Spleen (tissue), 13 donors: ENCODE measurements at places on chromosomes 12 and 14. TPM values are rescaled to one million over a fixed set of nuclear protein-coding genes. Genes with fewer than 3 reads are reported as not detected.

GRCh38 chr12:119826661-119827445 is 50.3 kb downstream of the CIT start:
- no peak for DNase-seq

DNA sequence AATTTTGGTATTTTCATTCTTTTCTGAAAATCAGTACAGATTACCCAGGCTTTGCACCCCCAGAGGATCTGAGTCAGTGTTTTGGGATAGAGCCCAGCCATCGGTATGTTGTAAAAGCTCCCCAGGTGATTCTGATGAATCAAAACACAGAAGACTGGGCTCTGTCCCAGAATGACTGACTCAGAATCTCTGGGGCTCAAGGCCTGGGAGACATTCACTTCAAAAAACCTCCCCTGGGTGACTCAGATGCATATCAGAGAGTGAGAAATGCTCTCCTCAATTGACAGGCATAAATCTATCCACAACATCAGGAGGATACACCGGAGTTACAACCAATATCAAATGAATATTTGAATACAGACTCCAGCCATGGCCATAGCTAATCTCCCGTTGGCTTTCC is 32.6 kb downstream of the SLC35F4 start:
- DNase-seq, result no peak

DNA sequence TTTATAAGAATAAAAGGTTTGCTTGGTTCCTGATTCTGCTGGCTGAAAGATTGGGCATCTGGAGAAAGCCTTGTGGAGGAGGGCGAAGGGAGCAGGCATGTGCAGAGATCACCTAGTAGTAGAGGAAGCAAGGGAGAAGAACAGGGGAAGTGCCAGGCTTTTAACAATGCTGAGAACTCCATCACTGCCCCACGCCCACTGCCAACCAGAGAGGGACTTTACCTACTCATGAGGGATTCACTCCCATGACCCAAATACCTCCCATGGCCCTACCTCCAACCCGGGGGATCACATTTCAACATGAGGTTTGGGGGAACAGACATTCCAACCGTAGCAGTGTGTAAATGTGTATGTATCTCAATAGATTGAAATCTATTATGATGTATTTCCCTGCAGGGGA is 360.3 kb downstream of the GLT1D1 start:
- DNase-seq, result no peak

- DNase-seq, result no peak
Observed at GRCh38 chr14:43900173-43900655, 606.9 kb downstream of the FSCB start.

DNA sequence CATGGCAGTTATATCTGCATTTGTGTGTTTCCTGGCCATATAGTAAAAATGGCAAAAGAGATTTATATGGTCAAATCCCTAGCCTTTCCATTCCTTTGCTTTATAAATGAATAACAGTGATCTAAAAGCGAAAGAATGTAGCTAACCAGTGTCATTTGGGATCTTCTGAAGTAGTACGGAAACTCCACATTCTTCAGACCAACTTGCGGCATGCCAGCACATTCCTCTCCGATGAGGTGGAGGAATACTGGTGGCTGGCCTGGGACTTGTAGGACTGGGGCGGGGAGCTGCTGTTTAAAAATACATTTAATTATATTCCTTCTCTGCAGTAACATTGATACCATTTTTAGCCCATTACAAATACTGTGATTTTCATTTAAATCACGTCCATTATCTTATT is 85.3 kb downstream of the SAMD4A start:
- DNase-seq, result no peak

DNA sequence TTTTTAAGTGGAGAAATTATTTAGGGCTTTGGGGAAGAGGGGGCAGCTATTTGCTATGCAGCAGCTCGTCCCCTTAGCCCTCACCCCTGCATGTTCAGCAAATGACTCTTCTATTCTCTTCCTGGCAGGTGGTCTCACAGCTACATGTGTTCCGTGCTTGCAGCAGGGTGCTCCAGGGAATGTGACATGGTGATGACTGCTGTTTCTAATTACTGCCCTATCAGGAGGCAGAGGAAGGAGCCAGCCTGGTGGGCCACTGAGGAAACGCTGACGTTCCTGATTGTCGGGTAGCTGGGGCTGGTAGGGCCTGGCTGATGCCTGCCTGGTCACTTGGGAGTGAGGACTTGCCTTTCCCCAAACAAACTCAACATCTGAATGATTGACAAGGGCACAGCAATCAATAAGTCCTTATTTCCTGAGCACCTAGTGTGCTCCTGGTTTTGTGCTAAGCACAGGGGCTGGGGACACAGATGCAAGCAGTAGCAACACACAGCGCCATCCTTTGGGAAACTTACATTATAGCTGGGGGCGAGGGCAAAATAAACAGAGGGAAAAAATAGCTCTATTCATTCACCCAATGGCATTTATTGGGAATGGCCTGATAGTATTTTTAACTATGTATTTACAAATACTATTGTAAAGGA is 377.8 kb downstream of the FUT8 start:
- DNase-seq, result no peak

DNA sequence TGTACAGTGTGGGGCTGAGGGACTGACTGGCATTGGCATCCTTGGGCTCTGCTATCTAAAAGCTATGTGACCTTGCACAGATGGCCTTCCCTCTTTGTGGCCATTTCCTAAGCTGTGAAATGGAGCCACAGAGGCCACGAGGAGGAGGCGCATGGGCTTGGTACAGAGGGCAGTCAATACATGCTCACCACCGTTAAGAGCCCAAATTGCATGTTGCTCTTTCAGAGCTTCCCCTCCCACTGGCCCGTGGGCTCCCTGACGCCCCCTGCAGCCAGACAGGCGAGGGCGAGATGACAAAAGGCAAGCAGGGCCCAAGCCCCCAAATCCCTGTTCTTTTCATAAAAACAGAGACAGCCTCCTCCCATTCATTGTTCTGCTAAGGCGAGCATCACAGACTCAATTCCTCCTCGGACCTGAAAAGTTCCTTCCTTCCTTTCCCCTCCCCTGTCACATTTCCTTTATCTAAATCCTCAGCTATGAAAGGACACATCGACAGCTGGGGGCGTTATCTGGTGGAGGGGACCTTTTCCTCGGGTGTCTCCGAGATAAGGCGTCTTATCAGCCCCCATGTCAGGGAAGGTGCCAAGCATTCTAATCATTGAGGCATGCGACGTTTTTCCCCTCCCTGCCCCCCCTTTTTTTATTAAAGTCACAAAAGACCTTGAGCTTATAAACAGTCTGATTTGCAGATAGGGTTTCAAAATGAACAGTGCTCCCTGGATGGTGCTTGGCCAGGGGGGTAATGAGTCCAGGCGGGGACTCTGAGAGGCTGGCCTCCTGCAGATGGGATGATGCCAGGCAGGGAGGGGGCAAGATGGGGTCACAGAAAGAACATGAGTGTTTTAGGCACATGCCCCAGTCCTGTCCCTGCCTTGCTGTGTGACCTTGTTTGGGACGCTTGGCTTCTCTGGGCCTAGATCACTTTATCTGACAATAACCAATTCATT is 26.4 kb downstream of the FAM222A start:
- DNase-seq, result peak; percentile 74

- DNase-seq, result no peak
Observed at GRCh38 chr12:22287776-22288621, 46.5 kb downstream of the ST8SIA1 start.

DNA sequence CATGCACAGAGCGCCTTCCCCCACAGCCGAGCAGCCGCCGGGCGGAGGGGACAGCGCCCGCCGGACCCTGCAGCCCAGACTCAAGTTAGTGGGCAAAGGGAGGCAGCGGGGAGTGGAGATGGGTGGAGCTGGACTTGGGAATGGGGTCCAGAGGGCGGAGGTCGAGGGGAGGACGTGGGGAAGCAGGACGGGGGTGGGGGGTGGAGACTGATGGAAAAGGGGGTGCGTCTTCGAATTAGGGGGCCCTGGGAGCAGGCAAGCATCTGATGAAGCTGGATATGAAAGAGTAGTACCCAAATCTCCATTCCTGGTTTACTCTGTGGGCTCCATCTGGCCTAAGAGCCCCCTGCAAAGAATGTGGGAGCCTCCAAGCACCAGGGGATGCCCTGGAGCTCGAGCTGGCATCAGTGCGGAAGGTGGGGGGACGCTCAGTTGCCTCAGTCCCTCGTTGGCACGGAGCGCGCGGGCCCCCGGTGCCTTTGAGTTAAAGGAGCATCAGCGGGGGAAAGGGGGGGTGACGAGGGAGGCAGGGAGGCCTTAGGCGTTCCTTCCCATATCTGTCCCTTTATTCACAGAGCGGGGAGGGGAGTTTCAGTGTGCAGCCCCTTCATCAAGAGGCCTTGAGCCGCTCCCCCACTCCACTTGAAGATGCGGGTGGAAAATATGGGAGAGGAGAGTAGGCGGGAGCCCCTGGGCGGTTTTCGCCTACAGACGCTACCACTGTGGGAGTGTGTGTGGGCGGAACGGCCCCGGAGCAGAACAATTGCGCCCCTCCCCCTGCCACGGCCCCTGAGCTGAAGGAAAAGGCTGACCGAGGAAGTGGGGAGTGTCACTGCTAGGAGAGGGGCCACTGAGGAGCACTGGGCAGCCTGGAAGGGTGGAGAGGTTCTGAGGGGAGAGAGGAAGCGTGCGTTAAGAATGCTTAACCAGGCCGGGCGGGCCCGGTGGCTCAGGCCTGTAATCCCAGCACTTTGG is 644 bp downstream of the NAB2 start:
- DNase-seq, result peak; percentile 89

GRCh38 chr12:70966046-70966445 is 45.5 kb upstream of the PTPRR start:
- DNase-seq, result no peak

- no peak for DNase-seq
Observed at GRCh38 chr12:131927110-131928079, 1.7 kb upstream of the PUS1 start.

- no peak for DNase-seq
Observed at GRCh38 chr14:64580467-64580866, 30.7 kb downstream of the PPP1R36 start.

DNA sequence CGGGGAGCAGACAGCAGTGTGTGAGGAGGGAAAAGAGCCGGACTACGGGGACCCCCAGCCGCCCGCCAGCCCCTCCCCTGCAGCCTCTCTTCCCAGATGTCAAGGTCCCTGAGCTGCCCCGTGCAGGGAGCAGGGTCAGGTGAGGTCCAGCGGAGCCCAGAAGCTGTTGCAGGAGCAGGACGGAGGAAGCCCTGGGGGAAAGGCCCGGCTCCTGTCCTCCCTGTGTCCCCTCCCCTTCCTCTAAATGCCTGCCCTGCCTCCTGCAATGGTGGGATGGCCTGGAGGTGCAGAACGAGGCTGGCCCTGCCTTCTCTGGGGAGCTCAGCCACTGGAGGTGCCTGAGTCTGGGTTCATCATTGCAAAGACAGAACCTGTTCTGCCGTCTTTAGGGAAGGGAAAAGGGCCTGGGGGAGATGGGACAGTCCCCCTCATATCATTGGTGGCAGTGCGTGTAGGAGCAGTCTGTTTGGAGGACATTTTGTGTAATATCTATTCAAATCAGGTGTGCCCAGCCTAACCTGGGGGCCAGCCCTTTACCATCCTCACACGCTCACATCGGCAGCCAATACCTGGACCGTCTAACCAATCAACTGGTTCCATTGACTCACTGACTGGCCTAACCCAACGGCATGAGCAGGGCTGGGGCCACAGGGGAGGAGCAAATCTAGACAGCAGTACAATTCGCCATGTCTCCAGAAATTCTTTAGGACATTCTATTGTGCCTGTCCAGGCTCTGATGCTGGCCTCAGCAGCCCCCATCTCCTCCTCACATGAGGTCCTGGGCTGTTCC is 364.1 kb upstream of the SFSWAP start:
- DNase-seq, result no peak

DNA sequence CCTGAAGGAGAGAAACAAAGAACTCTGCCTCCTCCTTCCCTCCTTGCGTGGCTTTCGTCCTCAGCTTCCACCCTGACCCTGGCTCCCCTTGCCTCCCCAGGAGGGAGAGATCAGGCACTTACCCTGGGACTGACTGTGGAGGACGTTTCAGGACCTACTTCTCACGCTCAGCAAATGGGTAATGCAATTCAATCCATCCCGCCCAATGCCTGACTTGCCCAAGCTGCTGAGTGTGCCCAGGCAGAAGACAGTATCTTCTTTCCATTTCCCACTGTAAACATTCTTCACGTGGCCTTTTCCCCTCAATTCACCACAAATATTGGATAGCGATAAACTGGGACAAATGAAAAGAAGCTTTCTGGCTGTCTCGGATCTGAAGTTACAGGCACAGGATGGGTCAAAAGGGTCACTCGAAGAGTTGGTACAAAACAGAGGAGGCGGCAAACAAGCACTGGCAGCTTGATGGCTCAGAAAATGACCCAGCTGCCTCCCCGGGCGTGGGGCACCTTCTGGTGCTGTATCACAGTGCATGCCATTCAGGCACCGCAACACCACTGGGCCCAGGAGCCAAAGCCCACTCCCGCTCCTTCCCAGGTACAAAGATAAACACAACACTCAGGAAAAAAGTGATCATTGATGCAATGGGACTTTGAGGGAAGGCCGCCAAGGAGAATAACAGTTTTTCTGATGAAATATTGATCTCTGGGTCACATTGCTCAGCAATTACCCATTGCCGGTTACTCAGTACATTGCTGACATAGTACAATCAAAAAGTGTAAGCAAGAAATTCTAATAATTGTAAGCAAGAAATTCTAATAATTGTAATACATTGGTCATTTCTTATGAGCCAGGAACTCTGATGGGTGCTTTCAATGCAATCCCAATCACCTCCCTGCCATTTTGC is 65.8 kb downstream of the TRIM9 start:
- no peak for DNase-seq

DNA sequence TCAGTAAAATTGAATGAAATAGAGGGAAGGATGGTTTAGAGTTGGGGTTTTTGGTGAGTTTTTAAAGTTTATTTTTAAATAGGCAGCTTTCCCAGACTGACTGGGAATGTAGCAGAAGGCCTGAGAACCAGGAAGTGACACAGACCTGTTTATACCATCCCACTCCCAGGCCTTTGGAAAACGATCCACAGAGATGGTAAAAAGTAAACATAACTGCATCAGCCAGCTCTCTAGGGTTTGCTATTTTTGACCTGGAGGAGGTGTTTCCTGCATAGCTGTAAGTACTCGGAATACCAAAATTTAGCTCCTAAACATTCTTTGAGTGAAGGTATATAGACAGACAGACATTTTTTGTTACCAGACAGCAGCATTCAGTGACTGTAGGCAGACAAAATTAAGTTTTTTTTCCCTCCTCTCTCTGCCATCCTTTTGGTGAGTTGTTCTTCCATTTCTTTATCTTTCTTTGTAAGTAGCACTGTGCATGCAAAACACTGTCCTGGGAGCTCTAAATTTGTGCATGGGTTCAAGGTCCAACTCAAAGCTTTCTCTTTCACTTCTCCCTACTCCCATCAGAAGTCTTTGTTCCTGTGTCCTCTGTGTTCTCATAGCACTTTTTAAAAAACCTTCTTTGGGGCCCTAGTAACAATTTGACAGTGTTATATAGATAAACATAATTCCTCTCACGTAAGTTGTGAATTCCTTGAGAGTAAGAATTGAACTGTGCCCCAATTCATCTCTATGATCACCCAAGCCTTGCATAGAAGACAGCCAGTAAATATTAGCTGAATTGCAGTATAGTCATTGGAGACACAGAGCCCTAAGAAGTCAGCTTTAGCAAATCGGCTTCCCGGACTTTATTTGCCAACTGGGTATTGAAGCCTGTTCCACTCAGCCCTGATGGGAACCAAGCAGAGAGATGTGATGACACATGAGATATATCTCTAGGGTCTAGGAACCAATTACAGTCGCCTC is 37.4 kb downstream of the SUSD6 start:
- no peak for DNase-seq

- DNase-seq, result no peak
Observed at GRCh38 chr12:39329018-39329417, 113.9 kb downstream of the KIF21A start.

Gene B4GALNT1
- polyA plus RNA-seq, result 0.83 TPM

Gene LMO3
- 0.48 TPM for polyA plus RNA-seq

Gene HOXC12
- not detected for polyA plus RNA-seq

Gene KRT77
- polyA plus RNA-seq, result not detected

Gene ZNF891
- polyA plus RNA-seq, result 0.39 TPM
